Non-pigmented ciliary epithelial cell (primary cell): ENCODE measurements at places on chromosomes 16 and 17.

DNA sequence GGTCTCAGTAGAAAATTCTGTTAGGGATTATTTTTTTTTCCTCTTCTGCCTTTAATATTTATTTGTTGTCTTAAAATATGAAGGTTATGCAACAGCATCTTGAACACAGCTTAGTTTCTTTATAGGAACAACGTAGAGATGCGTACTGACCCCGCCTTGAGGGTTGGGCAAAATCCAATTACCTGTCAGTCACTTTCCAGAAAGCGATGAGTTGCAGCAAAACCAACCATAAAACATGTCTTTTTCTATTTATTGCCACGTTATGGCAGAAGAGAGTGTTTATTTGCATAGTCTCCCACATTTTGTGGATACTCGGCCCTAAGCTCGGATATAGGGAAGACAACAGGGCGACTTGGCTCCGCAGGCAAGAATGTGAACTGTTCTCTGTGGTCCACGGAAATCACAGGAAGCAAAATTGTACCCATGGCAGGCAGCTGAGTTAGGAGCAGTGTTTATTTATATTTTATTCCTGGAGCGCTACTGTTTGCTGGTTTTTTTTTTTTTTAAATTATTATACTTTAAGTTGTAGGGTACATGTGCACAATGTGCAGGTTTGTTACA lies 44.3 kb upstream of the CACNG5 start:
- DNase-seq: no peak

GRCh38 chr16:6124136-6124535 lies 1026.5 kb upstream of the EEF2KMT start:
- DNase-seq: no peak

- DNase-seq: no peak
These were observed 2.5 kb downstream of the TTLL6 start for GRCh38 chr17:48814504-48814903.

GRCh38 chr17:66939461-66940114 lies 24.9 kb upstream of the CACNG4 start:
- no peak for DNase-seq

GRCh38 chr16:68987734-68988457 lies 117.6 kb upstream of the HAS3 start:
- no peak for DNase-seq

DNA sequence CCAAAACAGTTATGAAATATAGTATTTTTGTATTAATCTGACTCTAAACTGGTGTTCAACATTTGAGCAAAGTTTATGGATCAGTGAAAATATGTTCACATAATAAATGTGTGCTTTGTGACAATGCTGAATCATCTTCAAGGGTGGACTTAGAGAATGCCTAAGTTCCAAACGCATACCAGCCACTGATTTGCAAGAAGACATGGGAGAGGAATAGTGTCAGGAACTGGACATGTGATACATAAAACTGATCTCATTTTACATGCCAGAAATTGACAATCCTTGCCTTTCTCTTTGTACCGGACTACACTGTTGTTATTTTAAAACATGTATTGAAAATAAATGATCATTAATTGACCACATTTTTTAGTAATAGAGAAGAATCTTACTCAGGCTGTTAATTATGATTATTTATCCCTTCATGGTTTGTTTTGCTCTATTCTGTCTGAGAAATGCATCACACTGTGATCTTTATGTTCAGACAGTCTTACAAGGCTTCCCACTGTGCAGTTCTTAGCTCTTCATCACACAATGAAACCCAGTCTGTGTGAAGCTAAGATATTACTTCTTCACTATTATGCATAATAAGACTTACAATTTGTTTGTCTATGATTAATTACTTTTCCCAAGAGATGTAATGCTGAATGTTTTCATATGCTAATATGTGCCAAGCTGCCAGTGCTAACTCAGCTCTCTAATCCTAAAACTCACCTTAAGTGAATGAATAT lies 1180.6 kb upstream of the CDH8 start:
- DNase-seq: no peak

DNA sequence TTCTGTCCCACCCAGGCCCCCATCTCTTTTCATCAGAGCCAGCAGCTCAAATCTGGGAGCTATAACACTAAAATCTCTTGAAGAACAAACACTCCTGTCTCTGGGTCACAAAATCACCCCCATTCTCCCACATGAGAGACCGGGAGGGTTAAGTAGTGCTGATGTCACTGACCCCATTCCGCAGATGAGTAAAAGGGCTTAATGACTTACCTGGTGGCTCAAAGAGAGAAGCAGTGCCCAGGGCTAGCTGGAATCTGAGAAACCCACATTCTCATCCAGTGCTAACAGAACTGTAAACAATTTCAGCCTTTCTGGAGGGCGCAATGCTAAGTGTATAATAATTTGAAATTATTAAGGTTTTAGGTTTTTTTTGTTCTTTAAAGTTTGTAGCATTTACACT lies 26.3 kb upstream of the LHX1 start:
- DNase-seq: no peak

- DNase-seq: peak; percentile 95
These were observed 14.3 kb downstream of the CMTM3 start for GRCh38 chr16:66618588-66619375.

GRCh38 chr17:20022701-20023100 lies 13.5 kb downstream of the SPECC1 start:
- no peak for DNase-seq

DNA sequence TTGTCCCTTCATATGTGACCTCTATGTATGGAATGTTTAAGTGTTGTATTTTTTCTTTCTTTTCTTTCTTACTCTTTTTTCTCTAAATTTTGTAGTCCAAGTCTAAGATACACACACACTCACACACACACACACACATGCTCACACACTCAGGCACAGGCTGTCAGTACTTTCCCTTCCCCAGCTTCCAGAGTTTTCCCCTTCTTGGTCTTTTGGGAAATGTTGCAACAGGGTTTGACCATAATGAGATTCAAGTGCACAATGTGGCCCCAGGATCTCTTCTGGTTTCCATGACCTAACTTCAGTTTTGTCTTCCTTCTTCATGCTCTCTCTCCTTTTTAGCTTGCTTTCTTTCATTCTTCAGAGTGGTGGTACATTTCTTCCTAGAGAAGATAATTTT lies 289.8 kb upstream of the FOXF1 start:
- no peak for DNase-seq

DNA sequence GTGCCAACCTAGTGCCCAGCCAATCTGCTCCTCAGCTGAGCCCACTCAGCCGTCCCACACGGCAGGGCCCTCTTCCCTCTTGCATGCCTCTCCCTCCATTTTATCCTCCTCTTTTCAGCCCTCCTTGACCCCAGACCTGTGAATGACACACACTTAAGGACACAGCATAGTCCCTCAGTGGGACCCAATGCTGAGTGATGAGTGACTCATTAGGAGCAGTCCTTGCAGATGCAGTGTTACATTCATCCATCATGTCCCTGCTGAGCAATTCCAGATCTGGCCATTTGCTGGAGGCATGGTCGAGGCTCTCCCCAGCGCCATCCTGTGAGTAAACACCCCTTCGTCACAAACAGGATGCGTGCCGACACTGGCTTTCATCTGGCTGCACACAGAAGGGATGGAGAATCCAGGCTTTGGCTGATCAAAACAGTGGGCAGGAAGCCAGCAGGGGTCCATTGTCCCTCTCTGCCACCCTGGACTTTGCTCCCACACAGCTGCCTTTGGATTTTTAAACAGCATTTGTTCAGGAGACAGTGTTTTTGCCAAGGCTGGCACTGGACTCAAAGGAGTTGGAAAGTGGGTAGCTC lies 122.6 kb downstream of the AXIN2 start:
- DNase-seq: no peak

- DNase-seq: no peak
These were observed 8.6 kb downstream of the P2RX1 start for GRCh38 chr17:3907483-3908216.

DNA sequence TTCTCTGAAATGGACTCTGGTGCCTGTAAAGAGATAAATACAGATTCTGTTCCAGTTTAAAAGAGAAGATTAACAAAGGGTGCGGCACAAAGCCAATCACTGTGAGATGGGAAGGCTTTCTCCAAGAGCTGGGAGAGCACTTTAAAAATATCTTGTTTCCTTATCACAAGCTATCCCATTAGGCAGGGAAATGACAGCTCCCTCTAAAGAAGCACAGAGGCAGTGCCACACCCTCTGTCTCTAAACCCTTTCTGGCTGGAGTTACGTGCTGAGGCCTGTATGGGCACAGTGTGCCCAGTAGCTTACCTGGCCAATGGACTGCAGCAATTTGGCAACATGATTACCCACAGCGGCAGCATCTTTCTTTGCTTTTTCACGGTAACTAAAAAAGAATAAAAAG lies 9.0 kb upstream of the TERB1 start:
- DNase-seq: no peak

- DNase-seq: no peak
These were observed at the start of the genes CXCL16 and ZMYND15 for GRCh38 chr17:4739122-4740024. TSS of gene CXCL16 (minus strand) at chr17:4739928. CDS start at chr17:4739339, 589 bp downstream. TSS of gene ZMYND15 (plus strand) at chr17:4739833. CDS start at chr17:4740549, 716 bp downstream.

GRCh38 chr17:3739422-3740124 lies 15.9 kb downstream of the HASPIN start:
- DNase-seq: no peak

GRCh38 chr16:23859713-23860269 lies 24.0 kb downstream of the PRKCB start:
- no peak for DNase-seq

- DNase-seq: no peak
These were observed 8.7 kb downstream of the SLC12A4 start for GRCh38 chr16:67959536-67960329.

DNA sequence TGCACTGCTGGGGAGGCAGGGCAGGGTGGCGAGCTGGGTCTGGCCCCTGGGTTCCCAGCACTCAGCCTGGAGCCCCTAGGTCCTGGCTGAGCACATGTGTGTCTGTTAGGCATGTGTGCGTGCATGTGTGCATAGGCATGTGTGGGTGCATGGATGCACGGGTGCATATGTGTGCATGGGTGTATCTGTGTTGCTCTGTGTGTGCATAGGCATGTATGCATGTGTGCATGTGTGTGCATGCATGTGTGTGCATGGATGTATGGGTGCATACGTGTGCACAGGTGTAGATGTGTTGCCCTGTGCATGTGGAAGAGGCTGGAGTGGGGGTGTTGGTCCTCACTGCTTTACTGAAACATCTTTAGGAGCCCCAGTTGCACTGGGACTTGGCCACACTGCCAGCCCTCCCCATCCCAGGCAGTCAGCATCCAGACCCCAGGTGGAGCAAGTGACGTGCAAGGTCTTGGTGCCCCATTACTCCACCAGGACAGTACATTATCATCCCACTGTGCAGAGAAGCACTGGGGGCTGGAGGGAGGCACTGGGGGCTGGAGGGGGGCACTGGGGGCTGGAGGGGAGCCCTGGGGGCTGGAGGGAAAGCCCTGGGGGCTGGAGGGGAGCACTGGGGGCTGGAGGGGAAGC lies 10.4 kb upstream of the DPEP1 start:
- no peak for DNase-seq

- no peak for DNase-seq
These were observed 23.0 kb downstream of the FOXL1 start for GRCh38 chr16:86601356-86601755.

DNA sequence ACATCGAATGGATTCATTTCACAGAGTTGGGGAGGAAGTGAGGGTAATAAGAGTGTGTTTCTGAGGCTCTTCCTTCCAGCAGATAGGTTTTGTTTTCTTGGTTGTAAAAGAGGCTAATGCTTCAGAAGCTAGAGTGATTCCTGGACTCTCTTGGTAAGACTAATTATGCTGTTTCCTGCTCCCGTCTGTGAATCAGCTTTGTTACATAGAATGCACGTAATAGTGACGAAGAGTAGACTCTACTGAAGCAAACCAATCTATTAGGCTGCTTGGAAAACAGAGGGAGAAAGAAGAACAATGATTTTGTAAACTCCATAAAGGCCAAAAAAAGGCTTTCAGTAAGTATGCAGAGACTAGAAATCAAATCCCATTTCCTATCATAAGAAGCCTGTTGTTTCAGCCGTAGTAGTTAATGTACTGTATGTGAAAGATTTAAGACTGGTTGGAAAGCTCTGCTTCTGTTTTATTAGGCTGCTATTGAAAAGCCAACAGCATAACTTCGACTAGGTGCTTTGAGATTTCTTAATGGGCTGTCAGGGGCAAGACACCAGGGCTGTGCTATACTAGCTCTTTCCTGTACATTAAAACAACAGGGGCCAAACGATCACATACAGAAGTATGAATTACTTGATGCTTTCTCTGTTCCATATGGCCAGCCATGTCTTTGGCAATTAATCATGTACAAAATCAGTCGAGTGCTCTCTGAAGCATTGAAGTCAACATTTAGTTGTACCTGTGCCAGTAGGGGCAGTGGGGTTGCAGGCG lies 219.0 kb downstream of the FTO start:
- no peak for DNase-seq
